ENCODE measurements at places on chromosomes 1 and 21.

GRCh38 chr1:26016953-26017545 lies 4.5 kb upstream of the EXTL1 start:
- peaks cover 8% of the 10 kb centered on the region for H3K4me1 ChIP-seq
- no peaks in the 10 kb centered on the region for H3K27me3 ChIP-seq
- H3K4me3 ChIP-seq, result no peak overlapping the region
- DNase-seq, result no peak

GRCh38 chr21:36747041-36747814 lies 48.3 kb downstream of the SIM2 start:
- no peaks in the 10 kb centered on the region for H3K27me3 ChIP-seq
- no peaks in the 10 kb centered on the region for H3K36me3 ChIP-seq
- DNase-seq, result no peak

GRCh38 chr1:119340861-119341261 lies 27.7 kb upstream of the HAO2 start:
- H3K4me3 ChIP-seq, result no peak overlapping the region
- DNase-seq, result no peak
- no peaks in the 10 kb centered on the region for H3K36me3 ChIP-seq
- no peak overlapping the region for H3K27ac ChIP-seq
- no peaks in the 10 kb centered on the region for H3K27me3 ChIP-seq
- H3K4me1 ChIP-seq, result no peaks in the 10 kb centered on the region

GRCh38 chr1:59232216-59232615 lies 64.7 kb upstream of the FGGY start:
- no peak overlapping the region for H3K27ac ChIP-seq
- DNase-seq, result no peak
- no peaks in the 10 kb centered on the region for H3K36me3 ChIP-seq
- H3K27me3 ChIP-seq, result no peaks in the 10 kb centered on the region
- H3K4me1 ChIP-seq, result peaks cover 12% of the 10 kb centered on the region
